Astrocyte of the hippocampus (primary cell): ENCODE measurements at places on chromosomes 1 and 21.

DNA sequence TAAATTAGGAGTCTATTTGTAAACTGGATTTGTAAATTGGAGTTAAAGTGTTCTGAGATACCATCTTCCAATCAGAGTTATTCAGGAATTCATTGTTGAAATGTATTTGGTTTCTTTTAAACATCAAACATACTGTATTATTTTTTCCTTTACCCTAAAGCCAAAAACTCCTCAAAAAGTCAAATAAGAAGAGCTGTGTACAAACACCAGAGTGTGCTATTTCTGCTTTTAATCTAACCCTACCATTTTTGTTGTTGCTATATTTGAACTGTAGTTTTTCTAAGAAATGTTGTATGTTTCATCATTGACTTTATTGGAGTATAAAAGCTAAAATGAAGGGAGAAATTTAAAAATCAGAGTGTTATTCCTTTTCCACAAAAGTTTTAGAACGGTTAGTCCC is 35.8 kb downstream of the SLC30A7 start:
- DNase-seq = no peak

- DNase-seq = peak; percentile 34
These were observed 1539.6 kb downstream of the BRINP3 start for GRCh38 chr1:188937965-188938551.

DNA sequence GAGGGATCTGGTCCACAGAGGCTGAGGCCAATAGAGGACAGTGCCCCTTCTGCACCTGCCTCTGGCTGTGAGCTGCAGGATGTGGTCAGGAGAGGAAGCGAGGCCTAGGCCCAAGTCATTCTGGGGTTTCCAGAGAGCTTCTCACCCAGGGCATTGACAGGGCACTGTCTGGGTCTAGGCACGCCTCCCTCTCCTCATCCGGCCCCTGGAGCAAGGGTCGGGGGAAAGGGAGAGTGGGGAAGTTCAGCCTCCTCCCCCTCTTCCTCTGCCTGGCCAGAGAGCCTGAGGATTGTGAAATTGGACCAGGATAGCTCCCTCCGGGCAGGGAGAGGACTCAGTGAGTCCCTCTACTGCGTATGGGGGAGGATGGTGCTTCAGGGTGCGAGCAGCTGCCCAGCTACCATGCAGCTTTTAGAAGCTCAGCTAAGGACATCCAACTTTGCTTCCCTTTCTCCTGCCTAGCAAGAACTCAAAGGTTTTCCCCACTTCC is 6.3 kb upstream of the INAVA start:
- DNase-seq = no peak

- no peak for DNase-seq
These were observed 15.0 kb downstream of the TNFRSF25 start for GRCh38 chr1:6450943-6451373.

DNA sequence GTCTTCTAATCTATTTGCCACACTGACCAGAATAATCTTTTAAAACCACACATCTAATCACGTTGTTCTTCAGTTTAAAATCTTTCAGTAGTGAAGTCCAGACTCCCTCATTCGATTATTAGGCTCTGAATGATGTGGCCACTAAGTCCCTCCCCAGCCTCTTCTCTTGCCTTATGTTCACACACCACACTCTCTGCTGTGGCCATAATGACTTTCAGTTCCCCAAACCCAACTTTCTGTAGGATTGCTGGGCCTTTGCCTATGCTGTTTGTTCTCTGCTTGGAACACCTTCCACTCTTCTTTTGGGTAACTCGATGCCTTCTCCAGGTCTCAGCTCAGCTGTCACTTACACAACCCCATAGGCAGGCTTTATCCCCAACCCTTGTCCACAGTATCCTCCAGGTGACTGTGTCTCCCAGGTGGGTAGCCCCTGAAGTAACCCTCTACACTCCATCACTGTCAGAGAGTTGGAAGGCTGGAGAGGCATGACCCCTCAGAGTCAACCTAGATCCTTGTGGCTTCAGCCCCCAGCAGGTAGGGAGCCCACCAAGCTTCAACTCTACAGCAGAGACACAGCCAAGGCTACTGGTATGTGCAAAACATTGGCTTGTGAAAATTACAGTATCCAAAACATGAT is 8.4 kb upstream of the SLC37A1 start:
- DNase-seq = no peak

DNA sequence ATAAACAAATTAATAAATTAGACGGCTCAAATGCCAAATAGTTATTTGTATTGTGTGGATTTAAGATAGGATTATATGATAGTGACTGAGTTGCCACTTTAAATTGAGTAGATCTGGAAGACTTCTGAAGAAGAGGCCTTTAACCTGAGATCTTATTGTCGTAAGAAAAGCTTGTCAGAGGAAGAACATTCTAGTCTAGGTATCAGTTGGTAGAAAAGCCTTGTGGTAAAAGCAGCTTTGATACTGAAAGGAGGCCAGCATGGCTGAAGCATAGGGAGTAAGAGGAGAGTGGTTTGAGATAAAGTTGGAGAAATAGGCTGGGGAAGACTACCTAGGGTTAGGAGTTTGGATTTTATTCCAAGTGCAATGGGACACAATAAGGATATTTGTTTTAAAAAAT is 29.1 kb downstream of the SLC30A7 start:
- DNase-seq = no peak

- DNase-seq = no peak
These were observed 16.5 kb upstream of the TRAPPC10 start for GRCh38 chr21:43995521-43996105.

DNA sequence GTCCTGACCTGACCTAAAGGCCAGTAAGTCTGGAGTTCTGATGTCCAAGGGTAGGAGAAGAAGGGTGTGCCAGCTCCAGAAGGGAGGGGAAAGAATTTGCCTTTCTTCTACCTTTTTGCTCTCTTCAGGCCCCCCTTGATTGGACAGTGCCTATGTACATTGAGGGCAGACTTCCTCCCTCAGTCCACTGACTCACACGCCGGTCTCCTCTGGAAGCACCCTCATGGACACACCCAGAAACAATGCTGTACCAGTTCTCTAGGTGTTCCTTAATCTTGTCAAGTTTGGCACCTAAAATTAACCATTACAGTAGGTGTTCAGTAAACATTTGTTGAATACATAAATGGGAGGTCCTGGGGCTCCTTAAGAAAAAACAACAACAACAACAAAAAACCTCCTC is 51.0 kb upstream of the POU2F1 start:
- DNase-seq = no peak

- no peak for DNase-seq
These were observed 4.5 kb downstream of the AGO1 start for GRCh38 chr1:35887508-35887907.

DNA sequence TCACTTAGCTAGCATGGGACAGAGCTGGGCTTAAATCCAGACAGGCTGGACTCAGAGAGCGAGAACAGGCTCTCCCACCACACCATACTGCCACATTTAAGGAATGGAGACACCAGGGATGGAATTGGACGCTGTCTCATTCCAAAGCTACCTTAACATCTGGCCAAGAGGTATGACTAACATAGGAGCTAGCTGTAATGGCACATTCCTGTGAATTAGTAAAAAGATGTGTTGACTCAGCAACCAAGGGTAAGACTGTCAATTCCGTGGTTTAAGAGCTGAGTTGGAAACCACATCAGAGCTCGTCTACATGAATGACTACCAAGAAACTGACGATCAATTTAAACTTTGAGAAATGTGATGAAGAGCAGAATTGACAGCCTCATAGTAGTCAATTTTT is 8.3 kb upstream of the TNFRSF9 start:
- DNase-seq = peak; percentile 82
